A172 (cell line): ENCODE measurements at places on chromosomes 3 and 15. TPM values are rescaled to one million over a fixed set of nuclear protein-coding genes. Genes with fewer than 3 reads are reported as not detected.

CPNE4 gene
- total RNA-seq: not detected in 2 replicates

- DNase-seq: no peak
Observed at GRCh38 chr3:60448696-60449095, 802.6 kb downstream of the FHIT start.

GRCh38 chr3:123098426-123099330 lies 31.9 kb downstream of the PDIA5 start:
- no peak for DNase-seq

DNA sequence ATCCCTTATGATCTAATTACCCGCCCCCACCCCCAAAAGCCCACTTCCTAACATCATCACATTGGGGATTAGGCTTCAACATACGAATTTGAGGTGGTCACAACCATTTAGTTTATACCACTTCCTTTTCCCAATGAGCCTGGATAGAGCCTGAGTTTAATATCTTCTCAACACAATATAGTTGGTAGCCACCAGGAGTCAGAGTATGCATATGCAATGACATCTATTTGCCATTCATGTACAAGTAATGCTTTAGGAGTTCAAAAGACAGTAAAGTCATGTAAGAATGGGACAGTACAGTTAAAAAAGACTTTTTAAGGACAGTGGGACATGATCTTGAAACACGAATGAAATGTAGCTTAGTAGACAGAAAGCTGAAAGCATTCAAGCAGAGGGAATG lies 172.4 kb downstream of the DCLK3 start:
- DNase-seq: no peak

C3orf85 gene
- total RNA-seq: not detected in 2 replicates

DNA sequence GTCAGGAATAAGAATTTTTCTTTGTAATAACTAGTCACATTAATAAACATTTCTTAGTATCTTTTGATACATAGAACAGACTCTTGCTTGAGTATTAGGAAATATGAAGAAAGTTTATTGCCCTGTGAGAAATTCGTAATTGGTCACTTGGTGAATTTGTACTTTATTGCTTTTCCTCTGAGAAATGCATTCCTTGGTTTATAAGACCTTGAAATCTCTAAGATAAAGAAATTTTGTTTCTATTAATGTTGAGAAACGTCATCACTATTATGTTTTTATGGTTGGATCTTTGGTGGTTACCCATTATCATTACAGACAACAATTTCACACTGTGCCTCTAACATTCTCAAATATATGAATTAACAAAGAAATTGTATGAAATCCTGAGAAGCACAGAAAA lies 652.0 kb upstream of the NECTIN3 start:
- DNase-seq: no peak

- no peak for DNase-seq
Observed at GRCh38 chr3:29514912-29515311, 234.0 kb downstream of the RBMS3 start.

- no peak for DNase-seq
Observed at GRCh38 chr3:144626835-144627234, 655.2 kb downstream of the DIPK2A start.

ISL2 gene
- 1.7 and 2.9 TPM in 2 replicates for total RNA-seq

GRCh38 chr3:72300621-72301020 lies 515.7 kb upstream of the PROK2 start:
- no peak for DNase-seq

CCDC54 gene
- total RNA-seq: not detected in 2 replicates
